Panc1 (cell line): ENCODE measurements at places on chromosomes 5 and 9. TPM values are rescaled to one million over a fixed set of nuclear protein-coding genes. Genes with fewer than 3 reads are reported as not detected.

The NOL8 gene
- 30.6 TPM for total RNA-seq

DNA sequence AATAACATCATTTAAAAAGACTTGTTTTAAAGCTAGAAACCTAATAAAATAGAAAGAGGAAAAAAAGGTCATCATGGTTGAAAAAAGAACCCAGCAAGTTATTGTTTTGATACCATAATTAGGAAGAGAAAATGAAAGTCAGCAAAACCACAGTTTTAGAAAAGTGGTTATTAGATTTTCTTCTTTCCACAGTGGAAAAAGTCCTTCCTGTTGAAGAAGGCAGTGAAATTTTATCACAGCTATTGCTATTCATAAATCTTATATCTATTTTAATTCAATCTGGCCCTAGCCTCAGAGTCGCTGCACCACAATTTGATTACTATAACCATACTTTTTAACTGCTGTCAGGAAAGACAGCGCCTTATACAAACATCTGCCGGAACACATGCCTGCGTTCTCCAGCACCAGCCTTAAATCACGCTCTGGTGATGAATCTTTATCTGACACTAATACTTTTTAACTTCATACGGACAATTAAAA is 60.3 kb downstream of the MAPKAP1 start:
- no peak for DNase-seq

The CPEB4 gene
- total RNA-seq = 27.7 TPM

DNA sequence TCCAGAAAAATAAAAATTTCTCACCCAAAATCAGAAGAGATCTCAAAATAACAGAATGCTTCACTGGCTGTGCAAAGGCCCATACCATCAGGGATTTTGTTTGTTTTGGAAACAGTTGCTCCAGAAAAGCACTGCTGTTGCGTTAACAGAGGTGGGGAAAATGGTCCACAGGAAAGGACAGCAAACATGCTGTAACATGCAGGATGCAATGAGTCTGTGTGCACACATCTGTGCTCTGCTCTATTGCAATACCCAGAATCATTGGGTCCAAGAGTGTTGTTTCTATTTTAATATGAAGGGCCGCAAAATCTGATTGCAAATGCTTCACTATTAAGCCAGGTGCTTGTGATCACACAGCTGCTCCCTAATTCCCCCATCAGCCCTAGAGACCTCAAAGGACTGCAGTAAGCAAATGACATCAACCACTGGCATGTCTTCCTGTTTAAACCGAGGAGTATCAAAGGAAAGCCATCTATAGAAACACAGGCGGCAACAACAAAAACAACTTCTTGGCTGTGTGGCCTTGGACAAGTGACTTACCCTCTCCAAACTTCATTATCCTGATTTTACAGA is 141.0 kb downstream of the DCP2 start:
- no peak for DNase-seq

DNA sequence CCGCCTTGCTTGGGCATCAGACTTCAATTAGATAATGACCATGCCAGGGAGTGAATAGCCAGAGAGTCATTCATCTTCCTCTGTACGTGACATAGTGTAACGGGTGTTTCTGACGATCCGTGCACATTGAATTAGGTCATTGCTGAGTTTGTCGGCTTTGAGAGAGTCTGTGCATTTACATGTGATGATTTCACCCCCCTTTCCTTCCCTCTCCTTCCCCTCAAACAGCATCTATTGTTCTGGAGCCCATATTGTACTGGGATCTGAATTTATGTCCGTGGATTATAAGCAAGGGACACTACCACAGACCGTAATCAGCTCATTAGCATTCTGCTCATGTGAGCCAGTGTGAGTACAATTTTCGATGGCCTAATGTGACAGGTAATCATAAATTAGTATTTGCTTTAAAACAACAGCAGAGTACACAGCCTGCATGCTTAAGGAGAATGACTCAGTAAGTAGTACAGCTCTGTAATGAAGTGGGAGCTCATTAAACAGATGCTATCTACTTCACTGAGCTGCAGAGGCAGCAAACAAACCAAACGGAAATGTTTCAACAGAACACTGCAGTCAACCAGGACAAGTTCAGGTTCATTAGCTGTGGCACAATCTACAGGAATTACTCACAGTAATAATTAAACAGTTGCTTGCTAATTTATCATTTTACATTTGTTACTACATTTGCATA is 302.1 kb downstream of the CSNK1G3 start:
- peak; percentile 77 for DNase-seq

DNA sequence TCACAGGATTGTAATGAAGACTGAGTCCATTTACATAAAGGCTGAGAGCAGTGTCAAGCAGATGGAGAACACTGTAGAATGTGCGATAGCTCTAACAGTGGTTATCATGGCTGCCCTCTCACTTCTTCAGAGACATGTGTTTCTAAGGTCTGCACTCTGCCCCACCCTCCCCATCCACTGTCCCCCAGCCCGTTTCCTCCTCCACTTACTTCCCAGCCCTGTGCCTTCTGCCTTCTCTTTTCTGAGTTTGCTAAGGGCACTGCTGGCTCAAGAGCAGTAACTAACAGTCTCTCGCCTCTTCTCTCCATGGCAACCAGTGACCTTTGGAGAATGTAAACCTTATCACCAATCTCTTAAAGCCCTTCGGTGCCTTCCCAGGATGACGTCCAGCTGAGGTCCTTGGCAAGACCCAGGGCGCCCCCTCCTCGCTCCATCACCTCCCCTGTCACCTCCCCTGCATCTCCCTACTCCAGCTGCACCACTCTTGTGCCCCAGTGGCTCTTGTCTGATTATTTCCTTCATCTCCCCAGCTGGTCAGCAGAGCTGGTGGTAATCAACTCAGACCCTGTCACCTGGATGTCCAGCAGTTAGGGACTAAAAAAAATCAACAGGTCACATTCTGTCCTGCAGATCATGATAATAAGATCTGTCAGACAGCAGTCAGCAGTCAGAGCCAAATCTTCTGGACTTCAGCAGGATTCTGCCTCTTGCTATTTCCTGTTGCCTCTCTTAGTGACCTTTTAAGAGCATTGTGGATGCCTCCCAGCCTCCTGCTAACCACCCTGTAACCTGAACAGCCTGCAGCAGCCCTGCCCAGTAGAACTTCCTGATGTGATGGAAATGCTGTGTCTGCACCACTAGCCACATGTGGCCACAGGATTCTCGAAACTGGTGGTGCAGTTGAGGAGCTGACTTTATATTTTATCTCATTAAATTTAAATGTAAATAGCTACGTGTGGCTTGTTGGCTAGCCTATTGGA is 9.0 kb downstream of the FXN start:
- no peak for DNase-seq

DNA sequence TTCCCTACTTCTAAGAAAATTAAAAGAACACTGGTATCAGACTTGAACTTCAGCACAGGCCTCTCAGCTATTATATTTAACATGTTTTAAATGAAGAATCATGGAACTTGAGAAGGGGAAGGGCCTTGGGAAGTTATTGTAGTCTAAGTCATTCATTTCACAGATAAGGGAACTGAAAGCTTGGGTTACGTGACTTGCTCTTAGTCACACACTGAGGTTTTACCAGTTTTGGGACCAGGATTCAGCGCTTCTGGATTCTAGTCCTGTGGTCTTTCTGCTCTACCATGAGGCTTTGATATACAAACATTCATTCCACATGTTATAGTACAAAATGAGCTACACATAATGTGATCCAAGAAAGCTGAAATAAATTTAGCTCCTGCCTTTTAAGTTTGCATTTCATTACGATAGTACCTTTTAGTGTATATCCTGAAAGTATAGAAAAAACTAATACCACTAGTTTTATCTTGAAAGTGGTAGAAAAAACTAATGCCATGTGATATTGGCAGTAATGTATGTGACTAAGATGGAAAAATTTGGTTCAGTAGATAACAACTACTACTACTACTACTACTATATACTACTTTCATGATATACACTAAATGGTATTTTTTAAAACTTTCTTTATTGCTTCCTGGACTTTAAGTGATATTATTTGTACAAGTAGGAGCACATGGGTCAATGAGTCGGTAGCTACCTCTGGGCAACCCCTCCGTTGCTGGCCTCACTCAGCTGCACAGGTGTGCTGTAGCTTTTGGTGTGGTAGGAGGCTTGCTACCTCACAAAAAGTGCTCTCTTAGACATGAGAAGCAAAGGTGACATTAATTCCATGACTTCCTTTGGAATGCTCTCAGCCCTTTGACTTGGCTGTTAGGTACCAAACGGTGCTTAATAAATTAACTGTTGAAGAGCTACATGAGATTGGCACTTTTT is 40.7 kb downstream of the F2RL2 start:
- no peak for DNase-seq

The CLIC3 gene
- 6.2 TPM for total RNA-seq
